ENCODE measurements at places on chromosomes 6 and 20.

GRCh38 chr6:167005350-167006159 lies 6.4 kb downstream of the CEP43 start:
- DNase-seq: no peak

- no peak for DNase-seq
These were observed 20.2 kb upstream of the NR2E1 start for GRCh38 chr6:108145639-108146038.

GRCh38 chr6:130697271-130697994 lies 129.8 kb upstream of the SMLR1 start:
- DNase-seq: no peak

GRCh38 chr20:24684956-24685691 lies 215.7 kb downstream of the SYNDIG1 start:
- DNase-seq: no peak

DNA sequence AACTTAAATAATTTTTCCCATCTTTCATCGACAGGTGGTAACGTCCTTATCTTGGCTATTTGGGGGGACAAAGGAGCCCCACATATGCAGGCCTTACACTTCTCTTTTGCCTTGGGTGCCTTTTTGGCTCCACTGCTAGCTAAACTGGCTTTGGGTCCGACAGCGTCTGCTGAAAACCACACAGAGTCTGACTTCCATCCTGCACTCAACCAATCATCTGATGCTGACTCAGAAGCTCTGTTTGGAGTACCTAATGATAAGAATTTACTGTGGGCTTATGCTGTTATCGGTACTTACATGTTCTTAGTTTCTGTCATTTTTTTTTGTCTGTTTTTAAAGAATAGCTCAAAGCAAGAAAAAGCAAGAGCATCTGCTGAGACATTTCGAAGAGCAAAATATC lies 178.5 kb downstream of the SLC16A10 start:
- no peak for DNase-seq

DNA sequence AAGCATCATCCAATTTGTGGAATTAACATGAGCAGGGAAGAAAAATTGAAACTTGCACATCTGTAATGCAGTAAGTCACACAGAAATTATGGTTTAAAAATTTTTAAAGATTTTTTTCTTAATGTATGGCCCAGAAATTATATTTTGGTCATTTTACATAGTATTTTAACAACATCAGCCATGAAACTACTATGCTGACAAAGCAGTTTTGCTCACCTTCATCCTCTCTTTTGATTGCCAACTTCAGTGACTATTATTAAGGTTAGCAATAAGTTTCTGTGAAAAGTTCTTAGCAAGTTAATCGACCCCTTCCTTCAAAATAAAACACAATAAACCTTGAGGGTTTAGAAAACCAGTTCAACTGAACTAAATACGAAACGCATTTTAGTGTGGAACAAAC lies 1347.0 kb downstream of the EPHA7 start:
- no peak for DNase-seq

DNA sequence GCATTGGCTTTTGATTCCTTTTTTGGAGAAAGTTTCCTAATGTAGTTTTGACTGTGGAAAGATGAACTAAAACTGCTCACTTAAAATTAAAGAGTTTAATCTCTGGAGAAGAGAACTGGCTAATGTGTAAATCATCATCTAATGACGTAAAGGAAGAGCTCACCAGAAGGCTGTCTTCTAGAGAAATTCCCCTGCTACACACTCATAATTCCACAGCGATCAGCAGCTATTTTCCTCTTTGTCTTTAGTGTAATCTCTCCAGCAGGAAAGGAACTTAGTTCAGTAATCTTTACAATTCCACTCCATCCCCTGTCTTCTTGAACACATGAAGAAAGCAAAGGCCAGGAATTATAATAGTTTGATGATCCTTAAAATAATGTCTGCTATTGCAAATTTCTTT lies 15.8 kb downstream of the SPTLC3 start:
- no peak for DNase-seq

DNA sequence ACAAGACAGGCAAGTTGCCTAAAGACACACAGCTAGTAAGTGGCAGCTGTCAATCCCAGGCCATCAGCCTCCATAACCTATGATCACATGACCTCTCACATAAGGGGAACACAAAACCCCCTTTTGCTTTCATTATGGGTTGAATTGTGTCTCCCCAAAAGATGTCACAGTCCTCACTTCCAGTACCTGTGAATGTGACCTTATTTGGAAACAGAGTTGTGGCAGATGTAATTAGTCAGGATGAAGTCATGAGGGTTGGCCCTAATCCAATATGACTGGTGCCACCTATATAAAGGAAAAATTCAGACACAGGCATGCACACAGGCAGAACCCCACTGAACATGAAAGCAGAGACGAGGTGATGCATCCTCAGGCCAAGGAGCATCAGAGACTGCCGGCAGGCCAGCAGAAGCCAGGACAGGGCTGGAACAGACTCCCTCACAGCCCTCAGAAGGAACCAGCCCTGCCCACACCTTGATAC lies 33.6 kb downstream of the GFOD1 start:
- DNase-seq: peak; percentile 18

- no peak for DNase-seq
These were observed 19.8 kb upstream of the C6orf62 start for GRCh38 chr6:24738741-24739140.

DNA sequence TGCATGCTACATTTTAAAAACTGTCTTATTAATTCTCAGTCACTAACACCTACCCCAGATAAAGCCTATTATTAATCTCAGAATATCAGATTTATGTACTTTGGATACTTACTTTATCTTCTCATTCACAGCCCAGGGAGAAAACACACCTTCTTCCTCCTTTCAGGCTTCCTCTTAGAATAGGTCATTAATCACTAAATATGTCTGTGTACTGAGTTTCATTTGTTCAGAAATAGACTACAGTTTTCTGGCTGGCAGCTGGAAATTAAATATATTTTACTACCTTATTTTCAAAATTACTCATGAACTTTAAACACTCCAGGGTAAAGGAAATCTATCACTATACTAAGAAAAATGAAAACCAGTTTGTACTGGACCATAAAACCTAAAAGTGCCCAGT lies 147.7 kb upstream of the DST start:
- no peak for DNase-seq

DNA sequence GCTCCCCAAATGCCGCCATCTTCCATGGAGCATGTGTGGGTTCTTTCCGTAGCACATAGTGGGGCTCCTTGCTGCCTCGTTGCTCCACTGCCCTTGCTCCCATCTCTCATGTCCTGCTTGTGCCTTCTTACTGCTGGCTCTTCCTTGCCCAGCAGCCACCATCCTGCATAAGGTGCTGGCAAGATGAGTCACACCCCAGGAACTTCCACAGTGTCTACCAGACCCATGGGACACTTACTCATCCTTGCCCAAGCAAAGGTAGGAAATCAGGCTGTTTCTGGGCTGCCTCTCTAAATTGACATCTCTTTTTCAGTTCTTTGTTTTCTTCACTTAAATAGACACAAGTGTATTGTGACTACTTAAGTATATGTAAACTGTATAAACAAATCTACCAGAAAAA lies 39.4 kb upstream of the RGS17 start:
- DNase-seq: no peak

DNA sequence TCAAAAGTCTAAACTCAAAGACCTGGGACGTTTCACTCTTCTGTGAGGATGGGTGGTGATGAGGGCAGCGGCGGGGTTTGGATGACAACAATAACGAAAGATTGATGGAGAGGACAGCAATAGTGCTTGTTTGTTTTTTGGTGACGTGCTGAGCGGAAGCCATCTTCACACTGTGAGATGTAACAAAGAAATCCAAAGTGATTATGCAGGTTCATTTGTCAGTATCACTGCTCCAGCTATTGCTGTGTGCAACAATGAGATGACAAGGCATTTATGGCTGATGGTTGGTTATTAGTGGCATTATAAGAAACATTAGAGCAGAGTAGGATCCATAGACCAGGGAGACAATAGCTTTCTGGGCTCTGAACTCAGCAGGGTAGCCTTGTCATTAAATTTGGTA lies 306.7 kb downstream of the RNF144B start:
- no peak for DNase-seq

GRCh38 chr20:10674684-10675449 lies 1.1 kb upstream of the JAG1 start:
- DNase-seq: no peak

DNA sequence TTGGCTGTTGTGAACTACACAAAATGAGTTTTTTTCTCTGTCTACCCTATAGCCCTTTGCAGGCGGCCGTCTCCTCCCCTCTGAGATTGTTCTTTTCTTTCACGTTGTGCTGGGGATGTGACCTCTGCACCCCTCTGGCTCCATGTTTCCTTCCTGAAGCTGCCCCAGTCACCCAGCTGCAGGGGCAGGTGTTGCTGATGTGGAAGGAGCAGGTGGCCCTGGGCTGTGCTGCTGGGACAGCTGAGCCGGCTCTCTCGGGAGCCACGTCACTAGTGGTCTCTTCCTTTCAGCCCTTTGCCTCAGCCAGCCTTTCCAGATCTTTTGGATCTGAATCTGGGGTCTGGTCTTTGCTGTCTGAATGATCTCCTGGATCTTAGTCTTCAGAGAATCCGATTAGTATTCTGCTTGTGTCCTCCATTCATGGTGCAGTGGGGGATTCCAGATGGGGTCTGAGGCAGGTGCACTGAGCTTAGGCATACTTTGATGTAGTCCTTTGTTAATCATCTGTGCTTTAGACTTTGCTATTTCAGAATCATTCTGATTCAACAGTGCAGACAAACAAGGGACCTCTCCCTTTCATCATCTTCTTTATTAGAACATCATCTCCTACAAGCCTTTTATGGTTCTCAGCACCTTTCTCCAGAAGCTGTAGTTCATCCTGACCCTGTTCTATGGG lies 31.4 kb downstream of the TMEM181 start:
- DNase-seq: no peak

DNA sequence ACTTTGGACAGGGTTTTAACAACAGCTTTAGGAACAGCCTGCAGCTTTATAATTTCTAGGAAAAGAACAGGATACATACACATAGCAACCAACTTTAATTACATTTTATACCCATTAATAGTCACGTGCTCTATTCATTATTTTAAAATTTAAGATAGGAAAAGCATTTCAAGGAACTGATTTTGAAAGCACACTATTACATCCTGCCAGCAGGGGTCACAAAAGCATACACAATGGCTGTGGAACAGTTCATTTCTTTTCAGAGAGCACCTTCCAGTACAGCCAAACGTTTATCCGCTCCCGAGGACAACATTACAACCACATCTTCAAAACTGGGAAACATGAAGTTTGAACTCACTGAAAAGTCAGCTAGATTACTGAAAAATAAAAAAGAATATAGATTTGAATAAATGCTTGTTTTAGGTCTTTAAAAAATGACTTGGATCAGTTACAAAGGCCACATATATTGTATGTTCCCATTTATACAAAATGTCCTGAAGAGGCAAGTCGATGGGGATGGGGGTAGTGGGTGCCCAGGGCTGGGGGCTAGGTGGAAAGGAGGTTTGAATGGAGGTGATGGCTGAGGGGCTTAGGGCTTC lies 104.6 kb upstream of the EXOC2 start:
- no peak for DNase-seq

GRCh38 chr6:14517516-14518105 lies 400.0 kb downstream of the CD83 start:
- no peak for DNase-seq

- DNase-seq: peak; percentile 3
These were observed 172.7 kb upstream of the NOX3 start for GRCh38 chr6:155628306-155628705.
